ENCODE measurements at places on chromosomes 6 and 20.
A peak's percentile ranks its signal among the peaks of the same experiment; 100 is the strongest.

- DNase-seq: peak; percentile 54
Observed at GRCh38 chr6:16059496-16059895, 69.4 kb upstream of the MYLIP start.

DNA sequence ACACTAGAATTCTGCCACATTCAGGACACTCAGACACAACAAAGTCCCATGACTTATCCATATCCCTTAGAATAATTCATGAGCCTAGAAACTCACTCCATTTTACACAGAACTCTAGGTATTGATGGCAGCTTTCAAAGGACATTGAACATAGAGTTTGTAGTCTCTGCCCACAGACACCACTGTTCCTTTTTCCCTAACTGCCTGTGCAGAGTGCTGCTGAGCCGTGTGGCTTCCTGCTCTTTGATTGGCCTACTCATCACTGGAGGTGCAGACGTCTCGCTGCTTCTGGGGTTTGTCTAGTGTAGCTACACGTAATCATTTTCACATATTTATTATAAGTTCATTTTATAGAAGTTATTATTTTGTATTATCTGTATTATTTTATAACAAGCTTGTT, 407.6 kb downstream of the PREX1 start:
- DNase-seq: no peak

DNA sequence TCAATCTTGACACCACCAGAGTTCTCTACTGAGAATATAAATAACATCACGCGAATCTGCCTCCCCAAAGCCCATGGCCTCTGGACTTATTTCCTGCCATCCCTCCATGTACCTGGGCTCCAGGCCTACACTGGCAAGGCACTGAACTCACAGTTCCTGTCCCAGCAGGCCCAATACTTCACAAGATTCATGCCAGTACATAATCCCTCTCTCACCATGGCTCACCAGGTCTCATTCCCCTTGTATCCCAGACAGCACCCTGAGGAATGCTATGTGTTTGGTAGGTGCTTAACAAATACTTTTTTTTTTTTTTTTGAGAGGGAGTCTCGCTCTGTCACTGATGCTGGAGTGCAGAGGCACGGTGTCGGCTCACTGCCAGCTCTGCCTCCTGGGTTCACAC, 1.9 kb downstream of the KIF16B start:
- DNase-seq: no peak

- no peak for DNase-seq
Observed at GRCh38 chr6:43964659-43965570, 162.3 kb downstream of the MRPL14 start.

GRCh38 chr20:40607927-40608326, 81.1 kb downstream of the MAFB start:
- DNase-seq: no peak

GRCh38 chr6:137751768-137752560, 115.1 kb upstream of the TNFAIP3 start:
- no peak for DNase-seq

GRCh38 chr20:21184819-21185218, 58.9 kb downstream of the KIZ start:
- no peak for DNase-seq

- no peak for DNase-seq
Observed at GRCh38 chr20:15191082-15191723, 853.8 kb upstream of the FLRT3 start.

DNA sequence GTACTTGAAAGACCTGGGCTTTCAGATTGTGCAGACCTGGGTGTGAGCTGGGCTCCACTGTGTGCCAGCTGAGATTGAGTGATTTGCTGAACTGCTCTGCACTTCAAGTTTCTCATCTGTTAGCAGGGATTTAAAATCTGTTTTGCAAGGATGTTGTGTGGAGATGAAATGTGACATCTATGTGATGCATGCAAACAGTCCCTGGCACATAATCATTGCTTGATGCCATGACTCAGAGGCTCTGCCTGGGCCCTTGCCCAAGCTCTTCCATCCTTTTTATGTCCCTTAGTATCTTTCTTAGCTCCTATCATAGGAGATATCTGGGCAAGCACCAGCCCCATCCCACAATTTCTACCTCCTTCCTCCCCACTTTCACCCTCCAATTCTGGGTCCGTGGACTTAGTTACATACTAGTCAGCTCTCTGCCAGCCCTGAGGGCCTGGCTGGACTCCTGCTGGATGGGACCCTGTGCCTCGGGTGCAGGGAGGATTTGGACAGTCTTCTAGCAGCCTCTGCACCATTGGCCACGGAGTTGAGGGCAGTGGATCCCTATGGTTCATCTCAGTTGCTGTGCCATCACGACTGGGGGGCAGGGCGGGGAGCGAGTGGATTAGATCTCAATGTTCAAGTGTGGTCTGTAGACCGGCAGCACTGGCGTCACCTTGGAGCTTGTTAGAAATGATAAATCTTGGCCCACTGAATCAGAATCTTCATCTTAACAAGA, 103.6 kb downstream of the MAP3K7 start:
- DNase-seq: no peak

DNA sequence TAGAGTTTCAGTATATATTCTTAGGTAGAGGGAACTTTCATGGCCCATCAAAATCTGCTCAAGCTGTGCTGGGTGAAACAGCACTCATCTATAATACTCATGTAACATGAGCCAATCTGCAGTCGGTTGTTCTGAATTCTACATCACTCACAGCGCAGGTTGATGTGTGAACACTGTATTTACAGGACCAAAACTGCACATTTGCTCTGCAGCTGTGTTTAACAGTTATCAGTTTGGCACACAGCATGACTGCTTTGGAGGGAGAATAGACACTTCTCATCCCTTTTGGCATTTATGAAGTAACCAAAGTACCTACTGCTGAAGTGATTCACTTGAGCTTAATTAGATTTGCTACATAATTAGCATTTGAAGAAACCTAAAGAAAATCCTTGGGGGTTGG, 225.1 kb downstream of the BCKDHB start:
- no peak for DNase-seq

- DNase-seq: no peak
Observed at GRCh38 chr6:69238067-69238466, 558.7 kb downstream of the LMBRD1 start.

- no peak for DNase-seq
Observed at GRCh38 chr6:154246723-154247118, 109.9 kb downstream of the IPCEF1 start.

GRCh38 chr6:91392951-91393350, 806.1 kb upstream of the MAP3K7 start:
- DNase-seq: no peak

DNA sequence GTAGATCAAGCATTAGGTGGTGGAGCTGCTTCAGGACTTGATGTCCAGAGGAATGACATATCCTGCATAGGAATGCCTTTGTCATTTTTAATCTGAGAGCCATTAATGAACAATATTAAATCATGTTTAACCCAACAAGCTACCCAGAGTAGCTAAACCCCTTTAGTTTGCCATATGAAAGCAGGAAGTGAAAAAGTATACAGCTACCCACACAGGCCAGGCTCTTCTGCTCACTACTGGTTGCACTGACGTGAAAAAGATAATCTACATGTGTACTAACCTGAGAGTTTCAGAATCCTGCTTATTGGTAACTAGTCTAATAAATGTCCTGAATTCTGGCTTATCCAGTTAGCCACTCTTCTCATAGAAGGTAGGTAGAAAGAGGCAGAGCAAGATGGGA, 19.9 kb downstream of the GLYATL3 start:
- no peak for DNase-seq

DNA sequence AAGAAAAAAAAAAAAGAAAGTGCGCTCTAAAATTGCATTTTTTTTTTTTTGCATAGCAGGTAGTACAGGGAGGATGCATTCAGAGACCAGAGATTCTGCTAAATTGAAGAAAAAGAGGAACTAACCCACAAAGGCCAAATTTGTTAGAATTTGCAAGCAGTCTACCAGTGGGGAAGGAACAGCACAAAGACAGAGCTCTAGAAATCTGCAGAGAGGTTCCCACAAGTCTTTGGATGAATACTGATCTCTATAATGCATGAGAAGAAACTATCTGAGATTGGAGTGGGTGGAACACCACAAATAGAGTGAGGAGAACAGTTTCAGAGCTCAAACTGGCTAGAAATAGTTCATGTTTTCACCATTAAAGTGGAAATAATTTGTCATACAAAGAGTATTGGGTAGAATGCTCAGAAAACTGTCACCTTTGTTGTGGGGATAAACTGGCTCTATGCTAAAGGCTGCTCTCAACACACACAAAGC, 79.6 kb upstream of the AHI1 start:
- no peak for DNase-seq

DNA sequence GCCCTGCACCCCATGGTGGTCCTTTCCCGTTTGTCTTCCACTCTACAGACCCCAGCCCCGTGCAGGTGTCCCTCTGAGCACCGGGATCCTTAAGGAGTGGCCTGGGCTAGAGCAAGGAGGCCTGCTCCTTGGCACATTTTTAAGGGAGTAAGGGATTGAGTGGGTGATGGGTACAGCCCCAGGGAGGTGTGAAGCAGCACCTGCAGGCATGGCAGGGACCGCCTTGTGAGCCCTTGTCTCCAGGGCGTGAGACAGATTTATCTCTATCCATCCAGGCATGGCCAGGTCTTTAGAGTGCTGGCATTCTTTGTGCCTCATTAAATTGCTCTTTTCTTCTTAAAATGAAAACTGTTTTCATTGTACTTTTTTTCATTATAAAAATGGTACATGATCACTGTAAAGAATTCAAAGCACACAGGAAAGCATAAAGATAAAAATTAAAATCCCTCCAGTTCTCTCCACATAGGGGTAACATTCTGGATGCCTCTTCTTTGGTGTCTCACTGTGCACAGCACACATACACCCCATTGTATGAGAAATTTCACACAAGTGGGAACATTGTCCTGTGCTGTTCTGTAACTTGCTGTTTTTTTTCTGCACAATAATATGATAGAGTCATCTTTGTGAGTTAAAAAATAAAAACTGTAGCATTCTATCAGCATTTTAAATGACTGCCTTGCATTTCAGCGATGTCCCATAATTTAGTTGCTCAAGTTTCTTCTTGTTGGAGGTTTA, 31.9 kb upstream of the ZNF831 start:
- DNase-seq: no peak

DNA sequence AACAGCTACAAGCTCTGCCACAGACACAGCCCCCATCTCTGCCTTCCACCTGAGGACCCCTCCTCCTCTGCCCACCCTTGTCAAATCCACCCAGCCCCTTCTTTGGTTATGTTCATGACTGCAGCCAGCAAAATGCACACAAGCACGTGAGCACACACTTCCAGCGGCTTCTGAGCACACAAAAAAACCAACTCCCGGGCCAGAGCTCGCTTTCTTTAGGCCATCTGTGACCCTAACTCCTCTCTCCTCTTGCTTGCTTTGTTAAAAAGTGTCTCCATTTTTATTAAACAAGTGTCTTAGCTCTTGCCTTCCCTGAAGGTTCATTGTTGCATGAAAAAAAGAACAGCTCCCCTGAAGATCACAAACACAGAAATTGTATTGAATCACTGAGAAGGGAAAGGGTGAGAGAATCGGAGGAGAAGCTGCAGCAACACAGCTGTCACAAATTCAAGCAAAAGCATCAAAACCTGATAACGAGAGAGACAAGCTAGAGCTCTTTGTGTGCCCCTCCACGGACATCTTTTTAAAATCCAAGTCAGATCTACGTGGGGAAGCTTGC, 142.1 kb downstream of the CD83 start:
- no peak for DNase-seq

GRCh38 chr20:37534401-37535157, 6.9 kb upstream of the BLCAP start:
- peak; percentile 55 for DNase-seq

- peak; percentile 48 for DNase-seq
Observed at GRCh38 chr6:170265655-170266054, 25.2 kb downstream of the DLL1 start.

DNA sequence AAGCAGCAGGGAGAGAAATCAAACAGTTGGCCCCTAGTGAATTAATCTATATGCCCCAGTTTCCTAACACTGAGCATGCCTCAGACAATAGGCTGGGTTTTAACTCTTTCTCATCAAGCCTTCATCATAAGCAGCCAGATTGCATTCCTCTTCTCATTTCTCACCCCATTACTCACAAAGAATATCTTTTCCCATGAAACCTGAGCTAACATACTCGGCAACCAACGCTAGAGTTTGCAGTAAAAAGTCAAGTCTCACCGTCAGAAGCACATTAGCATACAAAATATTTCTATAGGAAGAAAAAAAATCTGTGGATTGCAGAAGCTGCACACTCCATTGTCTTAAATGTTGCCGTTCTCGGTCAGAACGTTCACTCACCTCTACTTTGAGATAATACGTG, 429.9 kb upstream of the ARID1B start:
- no peak for DNase-seq

GRCh38 chr6:81722506-81723223, 29.8 kb downstream of the TENT5A start:
- no peak for DNase-seq

- no peak for DNase-seq
Observed at GRCh38 chr6:73285674-73286283, 22.8 kb upstream of the KHDC1 start.

GRCh38 chr6:135586388-135586787, 88.8 kb upstream of the AHI1 start:
- no peak for DNase-seq

DNA sequence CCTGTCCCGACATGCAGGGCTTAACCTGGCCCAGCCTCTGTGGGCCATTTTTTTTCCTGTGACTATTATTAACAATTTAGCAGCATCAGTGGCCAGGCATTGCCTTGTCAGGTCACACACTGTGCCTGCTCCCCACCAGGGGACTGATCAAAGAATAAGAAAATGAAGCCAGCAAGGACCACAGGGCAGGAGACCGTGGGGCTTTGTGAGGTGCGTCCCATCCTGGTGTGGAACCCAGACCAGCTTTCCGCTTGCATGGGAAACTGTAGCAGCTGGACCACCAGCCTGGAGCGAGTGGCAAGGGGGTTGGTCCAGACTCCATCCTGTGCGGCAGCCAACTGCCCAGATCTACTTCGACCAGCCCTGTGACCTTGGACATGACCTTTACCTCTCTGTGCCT, 218.3 kb downstream of the ANKRD60 start:
- DNase-seq: no peak

- DNase-seq: peak; percentile 78
Observed at GRCh38 chr20:60232380-60232779, 274.2 kb downstream of the CDH26 start.

GRCh38 chr6:117624869-117625481, 22.7 kb upstream of the GOPC start:
- no peak for DNase-seq

- DNase-seq: no peak
Observed at GRCh38 chr6:44002593-44003344, 124.5 kb downstream of the MRPL14 start.

GRCh38 chr6:6405997-6406714, 85.7 kb upstream of the F13A1 start:
- no peak for DNase-seq

GRCh38 chr6:151566557-151566956, 72.7 kb downstream of the CCDC170 start:
- no peak for DNase-seq

DNA sequence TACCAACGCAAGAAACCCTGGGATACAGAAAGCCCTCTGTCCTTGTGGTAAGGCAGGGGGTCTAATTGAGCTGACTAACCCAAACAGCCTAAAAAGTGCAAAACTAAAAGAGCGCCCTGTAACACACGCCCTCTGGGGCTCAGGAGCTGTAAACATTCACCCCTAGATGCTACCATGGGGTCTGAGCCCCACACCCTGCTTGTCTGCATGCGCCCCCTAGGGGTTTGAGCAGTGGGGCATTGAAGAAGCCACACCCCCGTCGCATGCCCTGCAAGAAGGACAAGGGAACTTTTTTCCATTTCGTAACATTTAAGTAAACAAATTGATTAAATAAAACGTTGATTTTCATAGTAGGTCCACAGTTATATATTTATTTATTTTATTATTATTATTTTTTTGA, 616.9 kb upstream of the MAN1A1 start:
- DNase-seq: no peak

Data from NCI-H187 (cell line).